ENCODE measurements at places on chromosomes 4 and X.

DNA sequence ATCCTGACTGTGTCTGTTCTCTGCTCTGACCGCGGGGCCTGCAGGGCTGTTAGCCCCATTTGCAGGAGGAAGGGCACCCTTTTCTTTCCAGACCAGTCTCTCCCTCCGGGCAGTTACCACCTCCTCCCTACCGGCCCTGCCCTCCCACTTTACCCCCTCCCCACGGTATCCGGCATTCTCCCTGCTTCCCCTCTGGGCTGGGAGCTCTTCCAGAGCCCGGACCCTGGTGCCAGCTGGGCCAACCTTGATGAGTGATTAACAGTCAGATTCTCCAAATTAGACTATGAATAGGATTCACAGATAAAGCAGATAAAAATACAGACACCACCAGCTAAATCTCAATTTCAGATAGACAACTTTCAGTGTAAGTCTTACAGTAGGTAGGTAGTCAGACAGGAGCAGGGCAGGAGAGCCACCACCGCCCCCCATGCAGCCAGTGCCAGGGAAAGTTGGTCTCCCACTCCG, 23.4 kb upstream of the WFS1 start:
- DNase-seq = no peak

- DNase-seq = peak; percentile 26
Observed at GRCh38 chr4:139564502-139564901, 8.5 kb upstream of the SETD7 start.

DNA sequence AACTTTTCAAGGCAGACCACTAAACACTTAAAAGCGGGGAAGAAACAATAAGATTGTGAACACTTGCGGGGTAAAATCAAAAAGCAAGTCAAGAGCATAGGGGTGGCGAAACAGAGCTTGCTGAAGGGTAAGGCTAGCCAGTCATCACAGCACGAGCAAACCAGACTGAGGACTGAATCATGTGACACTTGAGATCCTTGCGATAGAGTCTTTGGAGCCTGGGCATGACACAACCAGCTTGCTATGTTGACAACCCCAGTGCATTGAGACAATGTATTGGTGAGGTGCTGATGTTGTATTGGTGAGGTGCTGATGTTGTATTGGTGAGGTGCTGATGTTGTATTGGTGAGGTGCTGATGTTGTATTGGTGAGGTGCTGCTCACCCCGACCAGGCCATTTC, 72.3 kb downstream of the SLIT2 start:
- DNase-seq = no peak

GRCh38 chr4:73603854-73604584, 16.2 kb downstream of the RASSF6 start:
- no peak for DNase-seq

- DNase-seq = no peak
Observed at GRCh38 chrX:458631-459061, 71.9 kb upstream of the PPP2R3B start.

DNA sequence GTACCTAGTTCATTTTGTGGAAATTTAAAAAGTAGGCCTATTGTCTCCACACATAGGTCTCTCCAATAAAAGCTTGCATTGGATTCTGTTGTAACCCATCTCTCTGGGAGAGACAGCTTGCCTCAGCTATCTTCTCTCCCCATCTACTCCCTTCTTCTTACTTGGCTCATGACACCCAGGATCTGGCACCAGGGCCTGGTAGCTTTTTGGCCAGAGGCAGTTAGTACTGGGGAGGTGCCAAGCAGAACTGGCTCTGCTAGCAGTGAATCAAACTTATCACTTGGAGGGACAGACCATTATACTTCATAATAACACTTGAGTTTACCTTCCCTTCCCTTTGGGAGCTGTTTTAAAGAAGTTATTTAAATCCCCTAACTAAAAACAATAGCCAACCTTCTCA, 31.8 kb downstream of the PLAC1 start:
- DNase-seq = no peak

DNA sequence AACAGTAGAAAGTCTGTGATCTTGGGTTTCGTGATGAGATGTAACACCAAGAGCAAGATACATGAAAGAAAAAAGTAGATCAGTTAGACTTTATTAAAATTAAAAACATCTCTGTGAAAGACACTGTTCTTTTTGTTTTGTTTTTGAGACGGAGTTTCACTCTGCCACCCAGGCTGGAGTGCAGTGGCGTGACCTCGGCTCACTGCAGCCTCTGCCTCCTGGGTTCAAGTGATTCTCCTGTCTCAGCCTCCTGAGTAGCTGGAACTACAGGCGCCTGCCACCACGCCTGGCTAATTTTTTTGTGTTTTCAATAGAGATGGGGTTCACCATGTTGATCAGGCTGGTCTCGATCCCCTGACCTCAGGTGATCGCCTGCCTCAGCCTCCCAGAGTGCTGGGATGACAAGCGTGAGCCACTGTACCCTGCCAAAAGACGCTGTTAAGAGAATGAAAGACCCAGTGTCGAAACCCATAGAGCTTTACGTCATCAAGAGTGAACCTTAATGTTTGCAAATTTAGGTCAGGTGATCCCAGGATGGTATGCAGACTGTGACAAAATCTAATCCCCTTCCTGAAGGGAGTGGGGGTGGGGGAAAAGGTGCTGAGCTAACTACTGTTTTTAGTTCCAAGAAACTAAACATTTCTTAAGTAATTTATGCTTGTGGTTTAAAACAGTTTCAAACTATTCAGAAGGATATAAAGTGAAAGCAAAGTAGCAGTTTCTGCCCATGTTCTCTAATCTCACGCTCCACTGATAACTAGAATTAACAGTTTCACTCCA, 8.0 kb downstream of the OFD1 start:
- DNase-seq = peak; percentile 76

GRCh38 chr4:107615809-107616208, 104.2 kb downstream of the PAPSS1 start:
- no peak for DNase-seq

GRCh38 chrX:17214962-17215361, 160.0 kb upstream of the NHS start:
- no peak for DNase-seq

DNA sequence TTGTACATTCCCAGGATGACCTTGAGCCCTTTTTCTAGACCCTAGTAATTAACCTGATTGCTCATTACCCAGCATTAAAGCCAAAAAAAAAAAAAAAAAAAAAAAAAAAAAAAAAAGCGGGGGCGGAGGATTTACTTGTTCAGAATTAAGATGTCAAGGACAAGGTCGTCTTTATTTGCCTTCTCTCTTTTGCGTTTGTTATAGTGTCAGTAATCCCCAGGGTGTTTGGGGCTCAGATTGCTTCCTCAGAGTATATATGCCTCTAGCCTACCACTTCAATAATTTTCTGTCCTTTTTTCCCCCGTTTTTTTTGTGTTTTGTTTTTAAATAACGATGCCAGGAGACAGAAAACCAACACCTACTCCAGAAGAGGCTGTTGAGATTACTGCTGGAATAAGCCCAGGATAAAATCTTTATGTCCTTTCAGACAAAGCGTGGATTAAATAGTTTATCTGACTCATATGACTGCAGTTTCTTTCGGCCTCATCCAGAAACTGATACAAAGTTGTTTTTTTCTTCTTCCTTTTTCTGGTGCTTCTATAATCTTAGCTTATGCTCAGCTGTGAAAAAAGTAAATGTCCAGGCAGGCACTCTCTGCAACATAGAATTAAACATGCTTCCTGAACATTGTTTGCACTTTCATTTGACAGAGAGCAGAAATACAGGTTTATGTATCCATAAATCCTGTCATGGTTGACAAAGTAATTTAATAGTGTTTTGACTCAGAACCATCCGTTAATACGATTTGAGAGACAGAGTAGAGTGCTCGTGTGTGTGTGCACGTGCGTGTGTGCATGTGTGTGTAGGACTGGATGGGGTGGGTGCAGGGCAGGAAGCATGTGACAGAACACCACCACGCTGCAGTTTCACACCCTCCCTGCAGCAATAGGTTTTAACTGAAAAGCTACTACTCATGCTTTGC, 138.6 kb downstream of the AFF1 start:
- peak; percentile 51 for DNase-seq

GRCh38 chr4:6620891-6621555, 19.5 kb upstream of the MRFAP1 start:
- DNase-seq = no peak

- DNase-seq = no peak
Observed at GRCh38 chr4:7821245-7822136, 118.2 kb downstream of the AFAP1 start.

- DNase-seq = no peak
Observed at GRCh38 chr4:24482871-24483270, 101.5 kb downstream of the DHX15 start.

- no peak for DNase-seq
Observed at GRCh38 chr4:78155616-78156105, 98.5 kb downstream of the FRAS1 start.

GRCh38 chr4:151854731-151855130, 93.9 kb upstream of the GATB start:
- no peak for DNase-seq

- peak; percentile 54 for DNase-seq
Observed at GRCh38 chr4:78644744-78645330, 93.3 kb downstream of the ANXA3 start.

GRCh38 chr4:99711657-99712056, 54.0 kb upstream of the C4orf54 start:
- no peak for DNase-seq

GRCh38 chr4:57139783-57140182, 29.6 kb upstream of the IGFBP7 start:
- no peak for DNase-seq

- DNase-seq = no peak
Observed at GRCh38 chrX:150306002-150306401, 57.1 kb upstream of the MAMLD1 start.

GRCh38 chrX:109268340-109268739, 213.5 kb downstream of the GUCY2F start:
- DNase-seq = no peak

DNA sequence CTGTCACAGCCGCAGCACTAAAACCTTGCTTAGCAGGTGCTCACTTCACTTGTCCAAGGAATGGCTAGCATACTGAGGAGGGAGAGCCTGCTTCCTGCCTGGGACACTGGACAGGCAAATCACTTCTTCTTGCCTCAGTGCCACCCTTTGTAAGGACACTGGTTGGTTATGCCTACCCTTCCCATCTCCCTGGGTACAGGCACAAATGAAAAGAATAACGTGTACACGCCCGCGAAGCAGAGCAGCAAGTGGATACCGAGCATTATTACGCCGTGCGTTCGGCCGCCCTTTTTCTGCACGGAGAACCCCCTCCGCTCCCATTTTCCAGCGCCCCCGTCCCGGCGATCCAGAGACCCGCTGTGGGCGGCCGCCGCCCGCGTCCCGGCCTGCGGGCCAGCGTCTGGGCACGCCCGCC, 338 bp upstream of the KLHL2 start:
- DNase-seq = no peak

DNA sequence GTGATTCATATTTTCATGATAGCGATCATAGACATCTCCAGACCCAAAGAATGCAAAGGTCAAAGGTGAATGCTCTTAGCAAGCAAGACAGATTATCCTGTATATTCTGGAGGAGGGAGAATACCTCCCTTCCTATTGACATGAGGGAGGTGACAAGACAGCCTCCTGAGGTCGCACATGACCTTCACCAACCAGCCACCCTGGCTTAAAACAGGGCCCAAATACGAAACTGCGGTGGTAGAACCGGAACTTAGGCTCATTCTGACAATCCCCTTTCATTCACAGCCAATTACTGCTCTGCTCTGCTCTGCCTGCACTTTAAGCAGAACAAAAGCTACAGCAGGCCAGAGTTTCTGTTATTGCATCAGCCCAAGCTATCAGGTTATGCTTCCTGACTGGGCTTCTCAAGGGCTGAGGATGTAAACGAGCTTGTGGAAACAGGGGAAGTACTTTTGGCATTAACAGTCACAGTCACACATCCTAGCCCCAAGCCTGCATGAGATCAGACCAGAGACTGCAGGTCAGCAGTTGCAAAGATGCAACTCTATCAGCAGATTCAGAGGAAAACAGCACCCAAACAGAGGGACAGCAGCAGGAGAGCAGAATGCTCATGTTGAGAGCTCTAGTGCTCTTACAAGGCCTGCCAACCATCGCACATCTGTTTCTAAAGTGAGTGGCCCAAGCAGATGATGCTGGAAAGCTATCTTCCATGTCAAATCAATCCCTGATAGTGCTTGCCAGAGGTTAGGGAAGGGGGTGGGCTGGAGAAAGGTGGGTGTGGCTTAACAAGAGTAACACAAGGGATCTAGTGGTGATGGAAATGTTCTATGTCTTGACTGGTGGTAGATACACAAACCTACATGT, 51.3 kb upstream of the MAP3K15 start:
- DNase-seq = peak; percentile 3

GRCh38 chrX:106952089-106952488, 31.9 kb downstream of the CLDN2 start:
- DNase-seq = no peak

- DNase-seq = no peak
Observed at GRCh38 chrX:16978193-16978984, 31.9 kb downstream of the REPS2 start.

GRCh38 chr4:2449511-2450392, 19.2 kb upstream of the RNF4 start:
- no peak for DNase-seq

- DNase-seq = no peak
Observed at GRCh38 chrX:19556202-19556601, 40.9 kb upstream of the MAP3K15 start.

DNA sequence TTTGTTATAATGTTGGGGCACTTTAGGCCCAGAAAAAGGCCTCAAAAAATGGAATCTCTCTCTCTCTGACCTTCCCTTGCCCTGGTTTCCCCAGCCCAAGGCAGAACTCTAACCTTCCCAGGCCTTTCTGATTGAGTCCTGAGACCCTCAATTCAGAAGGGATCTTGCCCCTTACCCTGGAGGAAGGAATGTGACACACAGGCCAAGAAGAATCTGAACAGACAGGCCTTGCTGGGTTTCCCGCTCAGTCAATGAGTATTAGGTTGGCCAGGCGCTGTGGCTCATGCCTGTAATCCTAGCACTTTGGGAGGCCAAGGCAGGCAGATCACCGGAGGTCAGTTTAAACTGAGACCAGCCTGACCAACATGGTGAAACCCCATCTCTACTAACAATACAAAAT, 27.6 kb downstream of the ELOVL6 start:
- no peak for DNase-seq

DNA sequence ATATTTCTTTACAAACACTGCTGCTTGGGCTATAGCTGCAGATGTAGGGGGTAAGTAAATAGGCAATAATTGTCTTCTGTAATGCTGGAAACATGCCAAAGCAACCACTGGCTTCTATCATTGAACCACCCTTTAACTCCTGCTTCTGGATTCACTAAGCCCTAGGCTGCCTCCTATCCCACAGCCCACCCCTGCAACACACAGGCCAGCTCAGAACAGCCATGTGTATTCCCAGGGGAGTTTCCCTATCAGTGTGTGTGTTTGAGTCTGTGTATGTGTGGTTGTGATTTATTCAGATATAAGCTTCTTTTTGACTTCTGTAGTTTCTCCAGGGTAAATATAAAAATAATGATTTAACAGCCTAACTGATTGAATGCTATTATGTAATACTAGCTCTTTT, 291.3 kb downstream of the PCDH10 start:
- no peak for DNase-seq

All from CD4-positive, alpha-beta T cell treated with Interleukin-10 for 1 hour (primary cell).